ENCODE measurements at places on chromosomes 7 and 10.
A peak's percentile ranks its signal among the peaks of the same experiment; 100 is the strongest.

GRCh38 chr10:130403153-130404075, 267.2 kb downstream of the GLRX3 start:
- no peak for DNase-seq

DNA sequence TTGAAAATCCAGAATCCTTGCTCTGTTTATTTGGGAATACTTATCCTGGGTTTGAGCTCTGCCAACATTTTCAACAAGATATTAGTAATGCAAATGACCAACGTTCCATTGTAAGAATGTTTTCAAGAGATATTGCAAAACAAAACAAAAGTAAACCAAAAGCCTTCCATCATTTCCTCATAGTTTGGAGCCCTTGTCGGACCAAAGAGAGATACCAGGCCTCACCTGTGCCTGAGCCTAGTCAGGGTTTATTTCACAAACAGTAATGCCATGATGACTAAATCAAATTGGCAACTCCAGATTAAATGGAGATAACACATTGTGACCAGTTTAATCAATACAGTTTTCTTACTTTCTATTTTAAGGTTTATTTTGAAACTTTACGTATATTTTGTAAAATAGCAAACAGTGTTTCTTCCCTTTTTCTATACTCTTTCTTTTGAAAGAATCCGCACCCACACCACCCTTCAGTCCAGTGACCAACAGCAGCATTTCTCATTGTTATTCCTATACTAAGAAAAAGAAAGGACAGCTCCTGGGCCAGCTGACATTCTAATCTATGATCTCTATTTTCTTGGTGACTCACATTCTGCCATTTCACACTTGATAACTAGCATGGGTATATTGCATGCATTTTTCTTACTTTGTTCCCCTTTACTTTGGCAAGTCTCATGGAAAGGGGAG, 168.5 kb upstream of the MEOX2 start:
- no peak for DNase-seq

- no peak for DNase-seq
These were observed 103.2 kb upstream of the GPR26 start for GRCh38 chr10:123562811-123563580.

DNA sequence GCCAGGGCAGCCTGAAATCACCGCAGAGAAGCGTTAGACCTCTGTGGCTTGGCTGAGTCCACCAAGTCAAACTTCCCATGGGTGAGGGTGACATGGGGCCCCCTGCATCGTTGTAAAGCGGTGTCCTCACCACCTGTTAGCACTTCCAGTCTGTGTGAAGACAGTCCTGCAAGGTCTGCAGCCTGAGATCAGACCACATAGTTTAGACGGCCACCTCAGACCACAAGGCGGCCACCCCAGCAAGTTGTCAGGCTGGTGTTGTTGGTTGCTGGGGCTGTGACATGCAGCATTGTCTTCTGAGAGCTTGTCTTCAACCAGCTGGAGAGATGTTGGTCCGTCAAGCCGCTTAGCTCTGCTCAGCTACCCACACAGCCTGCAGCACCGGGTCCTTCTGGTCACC, 44.1 kb upstream of the TARP start:
- peak; percentile 89 for DNase-seq

DNA sequence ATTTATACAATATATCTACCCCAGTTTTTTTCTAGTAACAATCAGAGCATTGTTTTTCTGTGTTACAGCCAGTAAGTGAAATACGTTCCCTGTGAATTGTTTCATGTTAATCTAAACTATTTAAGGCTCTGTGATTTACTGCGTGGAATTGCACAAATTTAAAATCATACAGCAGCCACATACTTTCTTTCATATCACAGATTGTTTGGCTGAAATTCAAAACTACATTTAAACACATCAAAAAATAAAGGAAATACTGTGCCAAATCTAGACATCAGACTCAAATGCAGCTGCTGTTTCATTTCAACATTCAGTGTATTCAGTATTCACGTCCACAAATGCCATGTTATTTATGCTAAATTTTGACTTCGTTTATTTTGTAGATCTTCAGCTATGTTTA, 242.6 kb upstream of the HGF start:
- DNase-seq = no peak

DNA sequence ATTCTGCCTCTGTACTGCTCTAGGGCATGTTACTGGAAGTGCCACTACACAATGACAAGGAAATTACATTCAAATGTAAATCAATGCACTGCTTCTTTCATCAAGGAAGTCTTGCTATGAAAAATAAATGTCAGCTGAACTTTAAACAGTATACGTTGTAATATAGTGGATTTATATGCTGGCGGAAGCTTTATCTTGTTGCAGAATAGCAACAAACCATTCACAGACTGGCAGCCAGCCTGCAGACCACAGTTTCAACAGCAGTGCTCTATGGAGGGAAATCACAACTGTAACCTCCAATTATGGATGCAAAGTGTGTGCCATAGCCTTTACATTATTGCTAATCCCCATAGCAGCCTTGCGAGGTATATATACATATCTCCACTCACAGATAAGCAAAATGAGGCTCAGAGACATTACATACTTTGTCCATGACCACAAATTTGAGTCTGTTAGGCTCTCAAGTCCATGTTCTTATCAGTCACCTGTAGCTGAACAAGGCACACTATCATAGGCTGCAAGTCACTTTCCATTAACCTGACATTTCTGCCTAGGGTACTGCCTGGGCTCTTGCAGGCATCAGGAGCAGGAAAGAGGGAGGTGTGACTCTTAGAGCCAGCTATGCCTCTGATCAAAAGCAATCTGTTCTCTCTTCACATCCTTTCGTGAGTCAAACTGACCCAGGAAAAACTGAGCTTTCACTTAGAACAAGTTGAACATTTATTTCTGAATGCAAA, 22.6 kb downstream of the COL28A1 start:
- DNase-seq = no peak

DNA sequence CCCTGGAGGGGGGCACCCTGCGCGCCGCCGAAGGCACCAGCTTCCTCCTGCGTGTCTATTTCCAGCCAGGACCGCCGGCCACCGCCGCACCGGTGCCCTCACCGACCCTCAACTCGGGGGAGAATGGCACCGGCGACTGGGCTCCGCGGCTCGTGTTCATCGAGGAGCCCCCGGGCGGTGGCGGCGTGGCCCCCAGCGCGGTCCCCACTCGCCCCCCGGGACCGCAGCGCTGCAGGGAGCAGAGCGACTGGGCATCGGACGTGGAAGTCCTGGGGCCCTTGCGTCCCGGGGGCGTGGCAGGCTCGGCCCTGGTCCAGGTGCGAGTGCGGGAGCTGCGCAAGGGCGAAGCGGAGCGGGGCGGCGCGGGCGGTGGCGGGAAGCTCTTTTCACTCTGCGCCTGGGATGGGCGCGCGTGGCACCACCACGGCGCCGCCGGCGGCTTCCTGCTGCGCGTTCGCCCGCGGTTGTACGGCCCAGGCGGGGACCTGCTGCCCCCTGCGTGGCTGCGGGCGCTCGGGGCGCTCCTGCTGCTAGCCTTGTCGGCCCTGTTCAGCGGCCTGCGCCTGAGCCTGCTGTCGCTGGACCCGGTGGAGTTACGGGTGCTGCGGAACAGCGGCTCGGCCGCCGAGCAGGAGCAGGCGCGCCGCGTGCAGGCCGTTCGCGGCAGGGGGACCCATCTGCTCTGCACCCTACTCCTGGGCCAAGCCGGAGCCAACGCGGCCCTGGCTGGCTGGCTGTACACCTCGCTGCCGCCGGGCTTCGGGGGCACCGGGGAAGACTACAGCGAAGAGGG, 594 bp downstream of the CNNM1 start:
- no peak for DNase-seq

DNA sequence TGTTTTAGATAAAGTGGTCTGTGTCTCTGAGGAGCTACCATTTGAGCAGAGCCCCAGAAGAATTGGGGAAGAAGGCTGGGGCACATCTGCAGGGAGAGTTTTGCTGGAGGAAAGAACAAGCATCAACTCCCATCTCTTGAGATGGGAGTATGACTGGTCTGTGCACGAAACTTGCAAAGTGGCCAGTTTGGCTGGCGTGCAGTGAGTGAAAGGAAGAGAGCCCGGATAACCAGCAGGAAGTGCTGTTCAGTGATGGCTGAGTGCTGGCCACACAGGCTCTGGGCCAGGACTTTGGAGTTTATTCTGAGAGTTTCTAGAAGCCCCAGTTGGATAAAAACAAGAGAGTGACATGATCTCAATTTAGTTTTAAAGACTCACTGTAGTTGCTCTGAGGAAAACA, 34.4 kb upstream of the SVIL start:
- DNase-seq = no peak

GRCh38 chr10:46106410-46107255, 60.6 kb upstream of the MSMB start:
- DNase-seq = peak; percentile 48

DNA sequence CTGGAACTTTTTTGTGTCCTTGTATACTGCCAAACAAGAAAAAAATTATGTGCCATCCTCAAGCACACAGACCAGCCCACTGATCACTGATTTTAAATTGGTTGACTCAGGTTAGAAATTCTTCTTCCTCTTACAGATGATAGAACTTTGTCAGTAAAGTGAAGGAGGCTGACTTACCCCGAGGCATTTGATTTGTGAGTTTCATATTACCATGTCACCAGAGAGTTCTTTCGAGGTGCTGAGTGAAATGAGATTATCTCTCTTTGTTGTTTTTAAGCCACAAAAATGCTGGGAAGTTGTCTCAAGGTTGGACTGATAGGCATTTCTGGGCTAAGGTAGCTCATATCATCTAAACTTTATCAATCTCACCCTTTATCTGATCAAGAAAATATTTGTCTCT, 78.8 kb upstream of the FAM180A start:
- no peak for DNase-seq

- DNase-seq = no peak
These were observed 1396.8 kb downstream of the GATA3 start for GRCh38 chr10:9451211-9451773.

DNA sequence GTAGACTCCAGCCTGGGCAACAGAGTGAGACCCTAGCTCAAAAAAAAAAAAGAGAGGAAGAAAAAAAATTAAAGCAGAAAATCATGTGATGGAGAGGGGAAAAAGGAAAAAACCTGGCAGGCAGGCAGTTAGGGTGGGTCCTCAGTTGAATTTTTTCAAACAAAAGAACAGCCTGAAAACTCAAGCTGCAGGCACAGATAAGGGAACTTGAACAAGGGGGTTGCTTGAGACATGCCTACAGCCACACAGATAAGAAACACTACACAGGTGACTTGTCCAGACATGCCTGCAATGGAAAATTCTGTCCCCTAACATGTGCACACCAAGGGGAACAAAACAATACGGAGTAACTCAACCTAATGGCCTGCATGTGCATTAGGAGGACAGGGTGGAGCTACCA, 19.2 kb downstream of the VIM start:
- DNase-seq = no peak

DNA sequence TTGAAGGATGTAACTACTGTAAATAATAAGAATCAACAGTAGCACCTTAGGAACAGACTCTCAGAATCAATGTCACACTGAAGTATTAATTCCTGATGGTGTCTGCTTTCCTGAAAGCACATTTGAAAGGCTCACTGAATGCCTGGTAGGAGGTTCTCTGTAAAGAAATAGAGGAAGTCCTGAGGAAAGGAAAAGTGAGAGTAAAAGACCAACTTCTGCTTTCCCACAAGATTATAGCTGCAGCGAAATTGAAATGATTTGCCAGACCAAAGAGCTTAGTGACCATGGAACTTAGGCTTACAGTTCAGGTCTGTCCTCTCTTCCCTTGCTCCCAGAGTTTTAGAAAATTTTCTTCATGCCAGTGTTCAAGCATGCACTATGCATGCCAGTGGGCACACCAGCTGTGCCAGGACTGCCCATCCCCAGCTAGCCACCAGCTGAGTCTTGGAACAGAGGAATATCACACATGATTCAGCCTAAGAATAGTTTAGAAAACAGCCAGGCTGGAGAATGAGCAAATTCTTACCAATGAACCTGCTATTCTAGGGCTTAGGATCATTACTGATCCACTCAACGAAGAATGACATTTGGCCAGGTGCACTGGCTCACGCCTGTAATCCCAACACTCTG, 123.2 kb downstream of the HERPUD2 start:
- peak; percentile 89 for DNase-seq

DNA sequence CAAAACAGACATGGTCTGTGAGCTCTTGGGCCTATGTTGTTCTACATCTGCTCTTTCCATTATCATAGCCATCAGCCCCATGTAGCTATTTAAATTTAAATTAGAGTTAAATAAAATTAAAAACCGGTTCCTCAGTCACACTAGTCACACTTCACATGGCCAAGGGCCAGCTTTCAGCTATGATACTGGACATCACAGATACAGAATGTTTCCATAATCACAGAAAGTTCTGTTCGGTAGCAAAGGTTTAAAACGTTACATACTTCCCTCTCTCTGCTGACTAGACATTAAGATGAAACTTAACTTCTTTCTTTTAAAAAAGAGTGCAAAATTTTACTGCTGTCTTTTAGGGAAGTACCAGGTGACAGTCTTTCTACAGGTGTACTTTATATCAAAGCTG, 43.0 kb downstream of the SRPK2 start:
- no peak for DNase-seq

DNA sequence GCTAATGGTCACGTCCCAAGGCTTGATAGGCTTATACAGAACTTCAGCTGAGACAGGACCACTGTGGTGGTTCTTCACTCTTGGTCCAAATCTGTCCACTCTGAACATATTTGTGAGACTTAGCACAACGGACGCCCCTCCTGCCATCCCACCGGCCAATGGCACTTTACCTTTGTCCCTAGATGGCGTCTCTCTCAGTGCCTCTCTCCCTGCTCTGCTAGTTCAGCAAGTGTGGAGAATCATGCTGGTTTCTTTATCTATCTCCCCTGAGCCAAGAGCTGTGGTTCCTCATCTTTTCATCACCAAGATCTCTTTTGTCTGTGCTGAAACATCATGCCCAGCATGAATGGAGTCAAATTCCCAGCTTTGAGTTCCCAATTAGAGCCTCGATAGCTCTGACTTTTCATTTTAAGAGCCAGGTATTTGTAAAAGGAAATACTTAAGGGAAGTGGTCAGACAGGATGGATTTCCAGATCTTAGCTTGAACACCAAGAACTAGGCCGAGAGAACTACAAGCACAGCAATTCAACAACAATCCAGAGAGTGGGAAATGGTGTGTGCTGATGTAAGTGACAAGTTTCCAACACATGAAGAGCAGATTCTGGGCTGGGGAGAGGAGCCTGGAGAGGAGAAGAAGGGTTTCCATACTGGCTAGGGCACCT, 69.5 kb downstream of the ZNF800 start:
- no peak for DNase-seq

GRCh38 chr10:588246-589165, 101.0 kb downstream of the DIP2C start:
- DNase-seq = no peak

Data from MV-4-11 (cell line).